ENCODE measurements at places on chromosomes 7 and 10.

DNA sequence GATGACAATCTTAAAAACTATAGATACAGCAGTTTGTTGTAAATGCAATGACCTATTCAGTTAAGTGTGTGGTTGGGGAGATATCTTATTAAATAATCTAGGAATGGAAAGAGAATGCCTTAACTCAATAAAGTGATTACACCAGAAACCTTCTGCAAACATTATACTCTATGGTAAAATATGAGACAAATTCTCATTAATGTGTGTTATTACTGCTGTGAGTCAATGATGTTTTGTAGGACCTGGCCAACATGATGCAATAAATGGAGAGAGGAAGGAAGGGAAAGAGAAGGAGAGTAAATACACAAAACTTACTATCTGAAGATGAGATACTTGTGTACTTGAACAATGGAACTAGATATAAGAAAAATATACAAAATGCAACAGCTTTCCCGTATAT, 25.1 kb downstream of the MKX start:
- no peak for DNase-seq

DNA sequence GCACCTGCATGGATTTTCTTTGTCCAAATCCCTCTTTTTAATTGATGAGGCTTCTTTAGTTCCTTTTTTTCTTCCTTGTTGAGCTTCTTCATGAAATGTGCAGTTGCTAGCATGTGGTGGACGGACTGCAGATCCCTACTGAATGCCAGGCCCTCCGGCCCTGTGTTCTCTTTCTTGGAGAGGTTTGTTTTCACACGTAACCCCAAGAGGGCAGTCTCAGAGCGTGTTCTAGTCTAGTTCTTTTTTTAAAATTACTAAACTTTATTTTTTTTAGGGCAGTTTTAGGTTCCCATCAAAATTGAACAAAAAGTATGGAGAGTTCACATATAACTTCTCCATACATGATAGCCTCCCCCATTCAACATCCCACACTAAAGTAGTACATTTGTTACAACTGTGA, 190.0 kb downstream of the CFTR start:
- no peak for DNase-seq

GRCh38 chr7:18939771-18940592, 177.5 kb downstream of the TWIST1 start:
- no peak for DNase-seq

DNA sequence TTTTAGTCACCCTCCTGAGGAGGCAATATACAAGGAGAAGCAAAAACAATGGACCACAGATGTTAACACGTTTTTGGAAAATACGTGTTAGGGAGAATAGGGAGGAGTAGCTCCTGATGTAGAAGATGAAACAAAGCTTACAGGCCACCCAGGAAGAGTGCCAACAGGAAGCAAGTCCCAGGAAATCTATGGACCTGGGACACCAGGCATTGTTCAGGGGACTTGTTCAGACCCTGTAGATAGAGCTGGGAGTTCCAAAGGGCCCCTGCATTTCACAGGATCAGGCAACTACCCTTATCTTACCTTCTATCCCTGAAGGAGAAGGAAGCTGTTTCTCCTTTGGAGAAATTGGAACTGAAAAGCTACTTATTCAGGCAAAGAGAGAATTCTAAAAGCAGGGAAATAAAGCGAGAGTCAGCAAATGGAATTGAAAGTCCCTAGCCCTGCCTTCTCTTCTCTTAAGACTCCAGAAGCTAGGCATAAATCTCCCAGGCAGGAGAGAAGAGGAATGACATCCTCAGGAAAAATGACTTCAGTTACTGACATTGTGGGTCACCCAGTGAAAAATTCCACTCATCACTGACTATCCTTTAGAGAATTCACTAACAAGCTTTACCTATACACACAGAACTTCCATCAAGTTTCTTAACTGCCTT, 77.7 kb upstream of the FAM3C start:
- no peak for DNase-seq

- DNase-seq: no peak
Observed at GRCh38 chr7:92925876-92926696, 89.7 kb upstream of the CDK6 start.

GRCh38 chr10:101304316-101304715, 49.6 kb upstream of the BTRC start:
- DNase-seq: no peak

DNA sequence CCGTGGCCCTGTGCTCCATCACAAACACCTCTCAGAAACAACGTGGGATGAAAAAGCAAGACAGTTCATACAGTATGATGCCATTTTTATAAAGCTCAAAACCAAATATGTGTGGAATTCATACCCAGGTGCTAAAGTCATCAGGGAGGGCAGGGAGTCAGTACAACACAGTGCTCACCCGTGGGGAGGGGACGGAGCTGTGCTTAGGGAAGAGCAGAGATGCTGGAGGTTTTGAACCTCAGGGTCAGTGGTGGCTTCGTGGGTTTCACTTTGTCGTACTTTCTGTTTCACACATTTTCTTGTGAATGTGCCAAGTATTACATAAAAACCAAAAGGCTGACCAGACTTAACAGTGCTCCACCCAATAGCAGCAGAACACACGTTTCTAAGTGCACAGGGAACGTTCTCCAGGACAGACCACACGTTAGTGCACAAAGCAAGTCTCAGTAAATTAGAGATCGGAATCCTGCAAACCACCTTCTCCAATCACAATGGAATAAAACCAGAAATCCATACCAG, 21.2 kb downstream of the ZMIZ2 start:
- no peak for DNase-seq

DNA sequence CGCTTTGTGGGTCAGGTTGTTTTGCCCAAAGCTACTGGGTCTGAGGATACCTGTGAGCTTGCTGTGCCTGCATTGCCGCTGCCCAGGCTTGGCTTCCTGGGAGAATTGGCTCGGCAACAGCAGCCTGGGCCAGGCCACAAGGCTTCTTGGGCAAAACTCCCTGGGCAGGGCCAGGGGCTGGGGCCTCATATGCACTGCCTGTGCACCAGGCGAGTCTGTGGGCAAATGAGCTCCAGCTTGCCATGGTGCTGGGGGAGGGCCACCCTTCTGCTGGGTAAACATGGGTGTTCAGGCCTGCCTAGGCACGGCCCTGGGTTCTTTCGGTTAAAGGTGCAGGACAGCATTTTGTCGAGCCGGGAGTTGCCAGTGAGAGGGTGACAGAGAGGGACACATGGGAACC, 19.4 kb downstream of the ZMIZ1 start:
- no peak for DNase-seq

- DNase-seq: no peak
Observed at GRCh38 chr7:54546081-54546985, 4.2 kb downstream of the VSTM2A start.

GRCh38 chr7:33459340-33459751, 330.0 kb downstream of the BBS9 start:
- DNase-seq: no peak

DNA sequence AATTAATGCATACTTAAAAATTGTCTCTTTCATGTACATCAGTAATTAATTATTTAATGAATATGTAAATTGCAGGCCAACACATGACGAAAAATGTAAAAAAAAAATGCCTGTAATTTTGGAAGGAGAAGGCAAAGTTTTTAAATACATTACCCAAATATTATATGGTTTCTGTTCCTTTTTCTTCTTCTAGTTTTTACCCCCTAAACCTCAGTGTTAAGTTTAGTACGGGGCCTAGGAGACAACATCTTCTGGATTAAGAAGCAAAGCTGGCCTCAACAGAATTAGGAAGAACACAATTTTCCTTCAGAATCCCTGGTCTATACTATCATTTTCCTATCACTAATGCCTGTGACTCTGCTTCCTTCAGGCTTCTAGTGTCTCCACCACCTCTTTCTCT, 459.3 kb upstream of the NRP1 start:
- no peak for DNase-seq

DNA sequence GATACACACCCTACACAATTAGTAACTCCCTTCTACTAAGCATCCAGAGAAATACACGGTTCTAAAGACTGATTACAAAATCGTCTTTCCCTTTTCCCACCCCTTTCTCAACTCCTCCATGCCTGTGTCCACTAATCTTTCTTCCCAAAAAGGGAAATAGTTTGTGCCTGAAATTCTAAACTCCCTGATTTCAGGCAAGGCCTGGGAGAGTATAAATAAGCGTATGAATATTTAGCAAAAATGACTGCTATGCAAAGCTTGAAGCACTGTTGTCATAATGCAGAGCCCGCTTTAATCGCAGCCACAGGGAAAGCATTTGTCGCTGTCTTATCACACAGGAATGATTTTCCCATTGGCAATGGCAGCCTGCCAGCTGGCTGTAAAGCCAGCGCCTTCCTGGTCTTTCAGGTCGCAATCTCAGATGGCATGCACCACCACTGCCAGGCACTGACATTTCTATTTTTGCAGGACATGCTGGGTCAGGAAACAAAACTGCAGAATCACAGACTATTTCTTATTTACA, 142.9 kb upstream of the PCGF5 start:
- no peak for DNase-seq

GRCh38 chr10:79052291-79053080, 16.3 kb upstream of the ZMIZ1 start:
- DNase-seq: no peak

DNA sequence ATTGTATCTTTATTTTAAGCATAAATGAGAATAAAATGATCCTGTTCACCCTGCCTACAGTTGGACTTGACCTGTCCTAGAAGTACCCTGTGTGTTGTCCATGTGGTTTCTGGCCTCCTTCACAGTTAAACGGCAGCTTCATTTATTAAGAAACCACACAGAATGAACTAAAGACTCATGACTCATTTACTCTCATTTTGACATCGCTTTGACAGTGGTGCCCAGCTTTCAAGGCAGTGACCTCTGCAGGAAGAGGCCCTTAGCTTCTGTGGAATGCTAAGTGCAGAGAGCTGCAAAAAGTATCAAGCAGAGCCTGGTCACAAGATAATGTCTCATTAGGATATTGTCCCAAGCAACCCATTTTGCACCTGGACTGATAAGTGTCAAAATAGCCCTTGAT, 93.4 kb downstream of the AVL9 start:
- DNase-seq: no peak

- DNase-seq: no peak
Observed at GRCh38 chr10:13105184-13105583, 5.2 kb downstream of the OPTN start.

DNA sequence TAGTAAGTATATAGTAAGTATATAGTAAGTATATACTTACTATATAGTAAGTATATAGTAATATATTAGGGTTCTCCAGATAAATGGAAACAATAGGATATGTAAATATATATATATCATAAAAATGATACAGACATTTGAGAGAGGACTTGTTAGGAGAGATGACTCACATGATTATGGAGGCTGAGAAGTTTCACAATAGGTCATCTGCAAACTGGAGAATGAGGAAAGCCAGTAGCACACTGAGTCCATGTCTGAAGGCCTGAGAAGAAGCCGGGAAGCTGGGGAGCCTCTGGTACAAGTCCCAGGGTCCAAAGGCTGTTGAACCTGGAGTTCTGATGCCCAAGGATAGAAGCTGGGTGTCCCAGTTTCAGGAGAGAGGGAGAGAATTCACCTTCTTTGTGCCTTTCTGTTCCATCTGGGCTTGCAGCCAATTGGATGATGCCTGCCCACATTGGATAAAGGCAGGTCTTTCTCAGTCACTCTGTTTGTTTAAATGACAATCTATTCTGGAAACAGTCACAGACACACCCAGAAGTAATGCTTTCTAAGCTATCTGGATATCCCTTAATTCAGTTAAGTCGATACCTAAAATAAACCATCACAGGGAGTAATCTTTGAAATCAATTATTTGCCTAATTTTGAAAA, 205.5 kb upstream of the CDC14C start:
- no peak for DNase-seq

DNA sequence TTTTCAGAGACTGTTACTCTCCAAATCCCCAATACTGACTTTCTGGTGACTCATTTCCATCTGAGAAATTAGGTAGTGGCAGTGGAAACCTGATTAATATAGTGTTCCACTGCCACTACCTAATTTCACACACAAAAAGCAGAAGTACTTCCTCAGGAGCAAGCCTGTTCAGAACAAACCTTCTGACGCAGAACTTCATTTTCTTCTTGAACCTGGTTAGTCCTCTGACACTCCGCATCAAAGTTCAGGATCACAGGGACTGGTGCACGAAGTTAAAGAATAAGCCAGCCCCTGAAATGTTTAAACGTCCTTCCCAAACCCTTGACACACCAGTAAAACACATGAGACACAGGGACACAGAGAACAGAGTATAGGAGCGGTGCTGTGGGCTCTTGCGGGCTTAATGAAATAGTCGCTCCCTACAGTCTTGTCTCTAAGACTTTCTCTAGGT, 4.4 kb downstream of the WDR91 start:
- no peak for DNase-seq

DNA sequence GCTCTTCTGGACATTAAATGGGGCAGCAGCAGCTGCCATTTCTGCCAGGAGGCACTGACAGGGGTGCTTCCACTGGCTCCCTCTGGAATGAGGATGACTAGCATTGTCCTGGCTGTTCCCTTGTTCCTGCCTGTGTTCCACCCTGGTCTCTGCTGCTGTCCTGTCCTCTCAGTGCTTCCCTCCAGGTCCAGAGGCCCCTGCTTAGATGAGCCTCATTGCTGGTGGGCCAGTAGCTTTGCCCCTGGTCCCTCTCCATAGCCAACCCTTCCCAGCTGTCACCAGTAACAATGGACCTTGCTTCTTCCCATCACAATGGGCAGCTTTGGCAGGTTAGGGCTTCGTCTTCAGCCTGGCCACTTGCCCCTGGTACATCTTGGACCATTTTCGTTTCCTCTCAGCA, 561.1 kb downstream of the TCERG1L start:
- no peak for DNase-seq

- no peak for DNase-seq
Observed at GRCh38 chr7:19109000-19109946, 8.2 kb downstream of the TWIST1 start.

DNA sequence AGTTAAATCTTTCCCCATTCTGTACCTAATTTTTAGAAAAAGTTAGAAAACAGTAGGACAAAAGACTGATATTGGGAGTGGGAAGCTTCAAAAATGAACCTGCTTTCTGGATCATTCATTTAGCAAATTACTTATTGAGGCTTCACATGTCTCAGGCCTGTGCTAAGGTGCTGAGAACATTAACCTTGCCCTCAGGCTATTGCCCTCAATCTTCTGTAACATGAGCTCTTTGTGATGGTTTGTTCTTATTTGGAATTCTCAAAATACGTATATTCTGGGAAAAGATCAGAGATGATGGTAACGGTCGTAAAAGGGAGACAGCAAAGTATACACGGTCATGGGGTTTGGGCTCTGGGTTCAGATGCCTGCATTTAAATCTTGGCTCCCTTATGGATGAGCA, 39.5 kb upstream of the PRKG1 start:
- DNase-seq: no peak

- no peak for DNase-seq
Observed at GRCh38 chr10:49143249-49143648, 9.4 kb upstream of the FAM170B start.
